ENCODE measurements at places on chromosomes 7 and 10. TPM values are rescaled to one million over a fixed set of nuclear protein-coding genes. Genes with fewer than 3 reads are reported as not detected.

CRYGN gene
- total RNA-seq: not detected

STEAP2 gene
- under 0.01 TPM for total RNA-seq

GSTO2 gene
- total RNA-seq: 5.7 TPM

IKZF1 gene
- 183 TPM for total RNA-seq

CTBP2 gene
- 120 TPM for total RNA-seq

SPRN gene
- total RNA-seq: under 0.01 TPM

AMPH gene
- not detected for total RNA-seq

HGF gene
- total RNA-seq: 9.4 TPM

CAV1 gene
- total RNA-seq: 4.3 TPM

CALHM1 gene
- not detected for total RNA-seq

CWF19L1 gene
- total RNA-seq: 14.3 TPM

CLIP2 gene
- total RNA-seq: 72.2 TPM

LLCFC1 gene
- not detected for total RNA-seq

CHN2 gene
- total RNA-seq: 6.7 TPM

VPS37D gene
- total RNA-seq: not detected

HSPA12A gene
- 0.54 TPM for total RNA-seq

LOXL4 gene
- 2.2 TPM for total RNA-seq

OR2A42 gene
- total RNA-seq: under 0.01 TPM

ARHGEF35 gene
- total RNA-seq: 0.54 TPM

PCLO gene
- total RNA-seq: 1.1 TPM

SPACDR gene
- total RNA-seq: 0.27 TPM

IFIT1B gene
- under 0.01 TPM for total RNA-seq

REEP3 gene
- total RNA-seq: 2.7 TPM

SPDYE16 gene
- under 0.01 TPM for total RNA-seq

TLX1 gene
- total RNA-seq: not detected

TWIST1 gene
- 0.27 TPM for total RNA-seq

VWDE gene
- 7.5 TPM for total RNA-seq

CELF2 gene
- 201 TPM for total RNA-seq

IKZF5 gene
- 4.6 TPM for total RNA-seq

FFAR4 gene
- total RNA-seq: not detected

ADRA2A gene
- 6.5 TPM for total RNA-seq

MMRN2 gene
- total RNA-seq: 0.27 TPM

SSC4D gene
- total RNA-seq: 0.81 TPM

TMEM270 gene
- total RNA-seq: not detected

BTBD16 gene
- total RNA-seq: not detected

RSPH10B2 gene
- under 0.01 TPM for total RNA-seq

C7orf33 gene
- not detected for total RNA-seq

GPAM gene
- total RNA-seq: 4.0 TPM

Data from hematopoietic multipotent progenitor cell (in vitro differentiated cells).